ENCODE measurements at places on chromosomes 12 and 14.

DNA sequence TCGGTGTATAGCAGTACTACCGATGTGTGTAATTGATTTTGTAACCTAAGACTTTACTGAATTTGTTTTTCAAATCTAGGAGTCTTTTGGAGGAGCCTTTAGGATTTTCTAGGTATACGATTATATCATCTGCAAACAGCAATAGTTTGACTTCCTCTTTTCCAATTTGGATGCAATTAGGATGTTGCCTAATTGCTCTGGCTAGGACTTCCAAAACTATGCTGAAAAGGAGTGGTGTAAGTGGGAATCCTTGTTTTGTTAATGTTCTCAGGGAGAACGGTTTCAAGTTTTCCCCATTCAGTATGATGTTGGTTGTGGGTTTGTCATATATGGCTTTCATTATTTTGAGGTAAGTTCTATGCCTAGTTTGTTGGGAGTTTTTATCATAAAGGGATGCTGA lies 171.6 kb upstream of the PDE3A start:
- no peak for DNase-seq

- DNase-seq, result no peak
These were observed 19.1 kb downstream of the SETD3 start for GRCh38 chr14:99461411-99462085.

DNA sequence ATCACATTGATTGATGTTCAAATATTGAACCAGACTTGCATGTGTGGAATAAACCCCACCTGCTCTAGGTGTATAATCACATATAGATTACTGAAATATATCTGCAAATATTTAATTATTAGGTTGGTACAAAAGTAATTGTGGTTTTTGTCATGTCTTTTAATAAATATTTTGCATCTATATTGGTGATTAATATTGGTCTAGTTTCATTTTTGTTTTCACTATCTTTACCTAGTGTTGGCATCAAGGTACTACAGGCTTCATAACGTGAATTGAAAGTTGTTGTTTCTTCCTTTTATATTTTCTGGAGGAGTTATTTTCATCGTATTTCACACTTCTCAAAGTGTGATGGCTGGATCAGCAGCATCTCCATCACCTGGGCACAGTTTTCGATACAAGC lies 740.0 kb upstream of the TMEM132C start:
- no peak for DNase-seq

DNA sequence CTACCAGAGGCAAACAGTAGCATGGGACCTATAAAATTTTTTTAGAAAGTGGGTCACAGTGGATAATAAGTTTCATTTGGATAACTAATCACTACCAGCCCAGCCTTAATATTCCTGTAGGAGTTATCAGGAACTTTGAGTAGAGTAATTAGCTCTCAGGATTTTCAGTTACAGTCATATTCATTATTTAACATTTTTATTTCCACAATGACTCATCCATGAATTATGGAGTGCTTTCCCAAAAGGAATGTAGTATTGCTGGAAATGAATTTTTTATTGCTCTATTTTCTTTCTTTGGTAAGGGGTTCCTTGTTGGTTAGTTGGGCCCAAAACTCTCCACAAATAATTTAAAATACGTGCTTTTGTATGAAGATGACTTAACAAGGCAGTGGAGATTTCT lies 53.7 kb downstream of the ERC1 start:
- DNase-seq, result no peak

DNA sequence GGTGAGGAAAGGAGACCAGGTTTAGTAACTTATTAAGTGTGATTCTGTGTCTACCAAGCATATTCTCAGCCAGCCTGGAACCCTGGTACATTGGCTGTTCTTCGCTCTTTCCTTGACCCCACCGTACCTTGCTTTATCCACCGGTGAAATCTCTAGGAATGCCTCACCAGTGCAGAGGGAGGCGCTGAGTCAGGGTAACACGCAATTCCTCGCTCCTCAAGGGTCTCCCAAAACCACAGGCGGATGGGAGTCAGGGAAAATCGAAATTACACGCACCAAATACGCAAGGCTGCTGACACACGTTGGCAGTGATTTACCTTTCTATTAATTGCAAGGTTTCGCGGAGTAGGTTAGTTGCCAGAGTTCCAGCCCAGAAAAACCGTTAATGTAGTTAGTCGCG lies 845 bp downstream of the L3HYPDH start:
- no peak for DNase-seq

- DNase-seq, result no peak
These were observed 171.8 kb upstream of the FOXN3 start for GRCh38 chr14:89588840-89589296.

DNA sequence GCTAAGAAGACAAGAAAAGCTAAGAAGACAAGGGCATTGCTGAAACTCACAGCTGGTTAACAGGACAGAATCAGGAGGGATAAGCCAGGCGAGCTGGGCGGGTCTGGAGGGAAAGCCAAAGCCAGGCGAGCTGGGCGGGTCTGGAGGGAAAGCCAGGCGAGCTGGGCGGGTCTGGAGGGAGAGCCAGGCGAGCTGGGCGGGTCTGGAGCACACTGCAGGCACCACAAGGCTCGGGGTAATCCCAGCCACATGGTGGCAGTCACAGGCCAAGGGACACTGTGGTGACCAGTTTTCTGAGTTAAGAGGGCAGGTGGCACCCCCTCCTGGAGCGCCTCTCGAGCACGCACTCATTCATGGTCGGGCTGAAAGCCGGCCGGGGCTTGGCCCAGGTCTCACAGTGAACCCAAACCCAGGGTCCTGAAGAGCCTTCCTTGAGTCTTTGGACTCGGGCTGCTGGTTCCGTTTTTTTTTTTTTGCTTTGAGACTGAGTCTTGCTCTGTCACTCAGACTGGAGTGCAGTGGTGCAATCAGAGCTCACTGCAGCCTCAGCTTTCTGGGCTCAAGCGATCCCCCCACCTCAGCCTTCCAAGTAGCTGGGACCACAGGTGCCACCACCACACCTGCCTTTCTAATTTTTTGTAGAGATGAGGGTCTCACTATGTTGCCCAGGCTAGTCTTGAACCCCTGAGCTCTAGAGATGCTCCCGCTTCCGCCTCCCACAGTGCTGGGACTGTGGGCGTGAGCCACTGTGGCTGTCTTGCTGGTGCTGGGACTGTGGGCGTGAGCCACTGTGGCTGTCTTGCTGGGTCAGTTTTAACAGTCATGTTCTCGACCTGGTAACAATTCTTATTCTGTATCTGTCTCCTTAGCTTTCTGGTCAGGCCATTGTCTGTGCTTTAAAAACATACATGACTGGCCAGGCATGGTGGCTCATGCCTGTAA lies 40.2 kb downstream of the HSP90AA1 start:
- DNase-seq, result no peak
